ENCODE measurements at places on chromosomes 2 and 18. TPM values are rescaled to one million over a fixed set of nuclear protein-coding genes. Genes with fewer than 3 reads are reported as not detected.

The INPP5D gene
- under 0.01 TPM for total RNA-seq

The FRZB gene
- total RNA-seq: 0.36 TPM

The SERPINB10 gene
- 0.29 TPM for total RNA-seq

The HOXD4 gene
- total RNA-seq: 1.2 TPM

The SERPINB12 gene
- total RNA-seq: not detected

The REG3A gene
- total RNA-seq: not detected

The DYTN gene
- total RNA-seq: not detected

The GPBAR1 gene
- total RNA-seq: 0.36 TPM

The CIB4 gene
- not detected for total RNA-seq

The PKDCC gene
- total RNA-seq: 4.0 TPM

The OBSL1 gene
- 60.4 TPM for total RNA-seq

The MOCOS gene
- 14.4 TPM for total RNA-seq

The GLI2 gene
- 3.8 TPM for total RNA-seq

The CCDC121 gene
- 1.1 TPM for total RNA-seq

The SIX3 gene
- not detected for total RNA-seq

The GALR1 gene
- total RNA-seq: not detected

The RNF125 gene
- total RNA-seq: 0.59 TPM
